Stimulated activated naive B cell treated with anti-CD40 and anti-IgM and Interleukin-4, amounts not matched to agents 10 μg/mL and 1 μg/mL and 100 μg/mL, for 72 hours (primary cell): ENCODE measurements at places on chromosomes 7 and 10.

GRCh38 chr10:89535171-89536012, at the start of gene SLC16A12:
Gene SLC16A12, minus strand, starts transcription at chr10:89535594. Its CDS starts 73,016 bp downstream, at chr10:89462578.
- no peak for DNase-seq

DNA sequence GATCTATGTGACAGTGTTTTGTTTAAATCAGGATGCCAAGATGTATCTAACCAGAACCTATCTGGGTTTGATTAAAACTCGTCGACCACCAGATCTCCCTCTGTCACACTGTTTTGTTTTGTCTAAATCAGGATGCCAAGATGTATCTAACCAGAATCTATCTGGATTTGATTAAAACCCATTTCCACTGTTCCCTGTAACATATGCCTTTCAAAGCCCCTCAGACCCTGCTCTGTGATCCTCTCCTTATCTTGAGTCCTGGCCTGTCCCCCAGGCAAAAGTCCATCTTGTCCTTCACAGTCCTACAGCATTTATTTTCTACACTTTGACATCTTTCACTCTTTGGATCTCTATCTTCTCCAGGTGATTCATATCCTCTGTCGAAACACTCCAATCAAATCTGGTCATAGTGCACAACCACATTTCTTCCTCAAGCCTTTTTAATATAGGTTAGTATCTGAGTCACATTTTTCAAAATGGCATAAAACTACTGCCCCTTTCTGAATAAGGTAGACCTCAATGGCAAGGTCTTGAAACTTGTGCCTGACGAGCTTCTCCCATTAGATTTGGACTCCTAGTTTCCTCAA, 32.5 kb downstream of the ERLIN1 start:
- DNase-seq: no peak

DNA sequence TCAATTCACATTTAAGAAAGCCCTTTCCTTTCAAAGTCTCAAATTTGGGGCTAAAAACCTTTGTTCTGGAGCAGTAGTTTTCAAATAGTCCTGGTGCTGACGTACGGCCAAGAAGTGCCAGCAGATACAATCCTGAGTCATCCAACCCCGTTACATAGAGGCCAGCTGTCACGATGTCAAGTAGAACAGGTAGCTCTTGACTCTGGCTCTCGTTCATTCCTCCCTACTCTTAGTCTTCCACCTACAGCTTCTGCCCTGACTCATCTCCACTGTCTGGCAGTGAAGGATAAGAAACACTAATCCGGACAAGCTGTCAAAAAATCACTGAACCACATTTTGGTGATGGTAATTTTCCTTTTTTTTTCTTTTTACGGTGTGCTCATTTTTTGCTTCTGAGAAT, 132.4 kb upstream of the PTN start:
- DNase-seq: no peak

DNA sequence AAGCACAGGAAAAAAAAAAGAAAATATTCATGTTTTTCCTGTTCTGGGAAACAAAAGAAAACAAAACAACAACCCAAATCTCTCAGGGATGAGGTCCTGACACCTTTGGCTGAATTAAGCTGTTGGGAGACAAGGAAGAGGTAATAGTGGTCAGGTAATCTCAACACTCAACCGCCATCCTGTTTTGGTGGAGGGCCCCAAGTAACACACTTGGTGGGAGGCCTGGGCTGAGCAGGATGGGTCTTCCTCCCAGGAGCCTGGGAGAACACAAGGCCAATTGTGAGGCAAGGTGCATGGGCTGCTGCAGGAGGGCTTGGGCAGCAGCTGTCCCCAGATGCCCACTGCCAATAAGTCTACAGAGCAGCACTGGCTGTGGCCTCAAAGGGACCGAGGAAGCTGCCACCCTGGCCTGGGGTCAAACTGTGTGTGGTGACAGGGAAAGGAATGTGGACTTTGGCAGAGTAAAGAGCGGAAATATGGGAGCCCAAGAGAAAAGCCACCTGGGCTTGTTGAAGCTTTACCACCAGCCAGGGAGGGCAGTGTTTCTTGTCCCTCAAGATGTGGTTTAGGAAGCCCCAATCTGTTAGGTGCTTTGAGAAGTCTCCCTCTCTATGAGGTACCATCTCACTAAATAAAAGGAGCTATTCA, 93.5 kb upstream of the SLC25A13 start:
- DNase-seq: no peak

DNA sequence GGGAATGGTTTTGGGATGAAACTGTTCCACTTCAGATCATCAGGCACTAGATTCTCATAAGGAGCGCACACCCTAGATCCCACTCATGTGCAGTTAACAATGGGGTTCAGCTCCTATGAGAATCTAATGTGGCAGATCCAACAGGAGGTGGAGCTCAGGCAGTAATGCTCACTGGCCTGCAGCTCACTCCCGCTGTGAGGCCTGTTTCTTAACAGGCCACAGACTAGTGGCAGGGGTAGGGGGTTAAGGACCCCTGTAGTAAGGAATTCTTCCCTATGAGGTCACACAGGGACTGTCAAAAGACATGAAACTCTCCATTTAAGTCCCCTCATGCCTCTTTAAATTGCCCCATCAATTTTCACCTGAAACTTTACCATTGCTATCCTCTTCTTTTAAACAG, 8.0 kb downstream of the HGF start:
- DNase-seq: no peak

DNA sequence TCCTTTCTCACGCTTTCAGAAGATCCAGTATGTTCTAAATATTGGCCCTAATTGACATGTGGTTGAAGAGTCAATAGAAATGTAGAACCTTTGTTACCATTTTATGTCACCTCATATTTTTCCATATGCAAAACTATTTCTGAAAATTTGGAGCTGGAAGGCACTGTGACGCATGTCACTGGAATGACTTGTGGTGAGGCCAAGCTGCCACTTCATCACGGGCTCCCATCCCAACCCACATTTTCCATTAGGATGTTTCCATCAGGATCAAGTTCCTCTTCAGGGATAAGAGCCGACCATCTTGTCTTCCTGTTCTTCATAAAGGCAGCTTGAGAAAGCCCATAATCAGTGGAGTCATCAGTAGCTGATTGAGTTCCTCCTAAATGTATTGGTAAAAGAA, 1241.7 kb downstream of the GATA3 start:
- DNase-seq: no peak

GRCh38 chr10:130141460-130141859, 5.3 kb downstream of the GLRX3 start:
- no peak for DNase-seq

DNA sequence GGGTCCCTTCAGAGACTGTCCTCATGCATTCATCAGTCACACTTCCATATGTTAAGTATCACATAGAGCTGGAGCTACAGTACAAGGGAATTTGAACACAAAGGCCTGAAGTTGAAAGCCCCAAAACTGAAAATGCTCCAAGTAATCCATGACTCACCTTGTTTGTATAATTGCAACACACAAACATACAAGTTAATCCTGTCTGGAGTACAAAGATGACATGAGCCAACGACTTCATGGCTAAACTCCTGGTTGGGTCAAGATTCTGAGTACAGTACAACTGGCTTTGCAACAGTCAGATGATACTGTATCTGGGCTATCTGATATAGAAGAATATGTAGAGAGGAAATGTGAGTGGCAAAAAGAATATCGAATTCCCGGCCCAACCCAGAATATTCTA, 73.1 kb upstream of the AASS start:
- DNase-seq: no peak

GRCh38 chr7:19489162-19489820, 219.5 kb downstream of the POLR1F start:
- DNase-seq: no peak

DNA sequence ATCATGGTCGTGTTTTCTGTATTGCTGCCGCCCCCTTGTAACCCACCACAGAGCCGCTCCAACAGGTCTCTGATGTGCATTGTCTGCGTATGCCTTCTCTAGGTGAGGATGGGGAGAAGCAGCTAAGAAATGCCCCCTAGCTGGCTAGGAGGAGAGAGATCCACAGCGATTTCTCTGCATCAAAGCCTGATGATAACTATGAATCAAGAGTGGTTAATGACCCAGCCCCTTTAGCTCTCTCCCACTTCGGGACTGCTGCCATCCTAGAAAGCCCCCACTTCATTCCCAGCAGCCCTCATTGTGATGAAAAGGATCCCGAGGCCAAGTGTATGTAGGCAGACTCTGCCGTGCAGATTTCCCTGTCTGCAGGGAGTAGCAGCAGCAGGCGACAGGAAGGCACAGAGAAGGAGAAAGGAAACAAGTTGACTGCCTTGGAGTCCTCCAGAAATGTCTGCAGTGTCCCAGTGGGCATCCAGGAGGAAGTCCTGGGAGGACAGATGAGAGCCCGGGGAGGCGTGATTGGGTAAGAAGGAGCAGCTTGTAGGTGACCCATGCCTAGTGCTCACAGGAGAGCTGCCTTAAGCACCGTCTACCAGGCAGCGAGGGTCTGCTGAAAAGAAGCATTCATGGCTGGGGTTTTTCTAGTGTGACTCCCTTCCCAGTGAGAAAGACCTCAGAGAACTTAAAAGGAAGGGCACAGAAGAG, 2.9 kb downstream of the PLXNA4 start:
- DNase-seq: no peak

- no peak for DNase-seq
Measured at GRCh38 chr7:116337800-116338199, 127.5 kb downstream of the TES start.

DNA sequence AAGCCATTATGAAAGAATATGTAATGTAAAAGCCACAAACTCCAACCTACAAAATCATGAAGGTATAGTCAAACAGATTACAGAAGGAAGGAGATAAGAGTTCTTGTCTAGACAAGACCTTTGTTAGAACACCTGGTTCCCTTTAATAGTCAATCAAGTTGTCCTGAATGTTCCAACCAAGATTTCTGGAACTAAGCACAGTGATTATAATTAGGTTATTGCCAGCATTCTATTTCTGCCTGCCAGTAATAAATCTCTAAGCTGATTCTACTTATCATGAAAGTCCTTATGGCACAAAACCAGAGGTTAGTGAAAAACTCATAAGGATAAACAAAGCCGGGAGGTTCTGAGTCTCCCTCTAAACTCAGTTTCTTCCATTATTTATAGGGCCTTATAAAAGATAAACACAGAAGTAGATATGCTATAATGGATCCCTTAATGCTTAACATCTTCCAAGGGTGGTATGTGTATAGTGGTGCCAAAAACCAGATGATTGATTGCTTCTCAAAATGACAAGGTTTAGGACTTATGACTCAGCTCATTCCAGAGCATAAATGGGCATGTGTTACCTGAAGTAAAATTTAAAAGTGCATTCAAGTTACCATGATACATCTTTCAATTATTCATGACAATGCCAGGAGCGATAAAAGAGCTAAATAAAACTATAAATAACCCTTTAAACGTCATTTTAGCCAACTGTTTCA, 237.2 kb downstream of the CSTF2T start:
- no peak for DNase-seq

- DNase-seq: no peak
Measured at GRCh38 chr10:7891634-7892033, 73.3 kb downstream of the TAF3 start.

DNA sequence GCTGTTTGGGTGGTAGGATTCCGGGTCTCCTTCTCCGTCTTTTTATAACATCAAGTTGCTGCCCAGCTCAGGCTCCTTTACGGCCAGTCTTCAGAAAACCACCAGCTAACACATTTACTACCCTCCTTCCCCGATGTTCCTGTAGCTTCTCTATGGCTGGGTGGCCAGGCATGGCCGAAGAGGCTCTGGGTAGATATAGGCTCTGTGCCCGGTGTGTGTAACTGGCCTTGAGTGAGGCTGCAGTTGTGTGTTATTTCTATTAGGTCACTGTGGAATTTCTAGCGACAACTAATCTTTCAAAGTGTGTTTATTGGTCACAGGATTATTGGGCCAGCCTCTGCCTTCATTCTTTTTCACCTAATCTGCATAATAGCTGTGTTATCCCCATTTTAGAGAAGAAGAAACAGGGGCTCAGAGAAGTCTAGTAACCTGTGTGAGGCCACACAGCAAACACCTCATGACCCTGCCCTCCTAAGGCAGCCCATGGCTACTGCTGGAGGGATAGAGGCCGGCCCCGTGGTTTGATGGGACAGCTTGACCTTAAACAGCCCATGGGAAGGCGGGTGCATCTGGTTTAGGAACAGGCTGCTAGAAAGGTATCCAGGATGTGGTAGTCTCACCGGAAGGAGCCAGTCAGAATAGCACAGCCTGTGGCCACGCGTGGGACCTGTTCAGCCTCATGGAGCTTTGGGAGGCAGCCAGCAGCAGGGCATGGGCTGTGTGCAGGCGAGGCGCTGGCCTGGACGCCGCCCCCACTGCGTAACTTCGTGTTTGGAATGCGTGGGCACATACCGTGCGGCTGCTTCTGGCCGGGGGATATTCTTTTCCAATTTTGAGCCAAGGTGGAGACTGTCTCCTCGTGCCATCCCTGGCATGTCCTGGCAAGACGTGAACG, 29.7 kb downstream of the HTRA1 start:
- no peak for DNase-seq

GRCh38 chr7:42127232-42127622, 109.8 kb downstream of the GLI3 start:
- no peak for DNase-seq
